ENCODE measurements at places on chromosomes 2 and 18.
A peak's percentile ranks its signal among the peaks of the same experiment; 100 is the strongest.

GRCh38 chr2:148560496-148560895, 84.1 kb upstream of the EPC2 start:
- no peak for DNase-seq

- DNase-seq, result no peak
Measured at GRCh38 chr2:11103984-11104793, 51.1 kb upstream of the SLC66A3 start.

- DNase-seq, result no peak
Measured at GRCh38 chr2:43634604-43635306, 2.3 kb upstream of the PLEKHH2 start.

DNA sequence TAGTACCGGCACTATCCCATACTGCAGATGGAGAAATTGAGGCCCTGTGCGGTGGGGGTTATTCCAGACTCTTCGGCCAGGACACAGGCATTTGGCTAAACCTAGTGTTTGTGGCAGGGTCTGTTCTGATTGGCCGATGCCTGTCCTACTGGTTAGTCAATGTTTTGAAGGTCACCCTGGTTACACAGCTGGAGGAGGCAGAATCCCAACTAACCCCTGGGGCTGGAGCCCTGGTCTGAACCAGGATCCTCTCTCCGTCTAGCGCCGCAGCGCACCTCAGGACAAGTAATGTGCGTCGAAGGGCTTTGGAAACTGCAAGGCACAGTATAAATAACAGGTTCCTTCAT, 19.4 kb downstream of the TEX44 start:
- no peak for DNase-seq

GRCh38 chr2:49714454-49714853, 560.1 kb upstream of the FSHR start:
- no peak for DNase-seq

DNA sequence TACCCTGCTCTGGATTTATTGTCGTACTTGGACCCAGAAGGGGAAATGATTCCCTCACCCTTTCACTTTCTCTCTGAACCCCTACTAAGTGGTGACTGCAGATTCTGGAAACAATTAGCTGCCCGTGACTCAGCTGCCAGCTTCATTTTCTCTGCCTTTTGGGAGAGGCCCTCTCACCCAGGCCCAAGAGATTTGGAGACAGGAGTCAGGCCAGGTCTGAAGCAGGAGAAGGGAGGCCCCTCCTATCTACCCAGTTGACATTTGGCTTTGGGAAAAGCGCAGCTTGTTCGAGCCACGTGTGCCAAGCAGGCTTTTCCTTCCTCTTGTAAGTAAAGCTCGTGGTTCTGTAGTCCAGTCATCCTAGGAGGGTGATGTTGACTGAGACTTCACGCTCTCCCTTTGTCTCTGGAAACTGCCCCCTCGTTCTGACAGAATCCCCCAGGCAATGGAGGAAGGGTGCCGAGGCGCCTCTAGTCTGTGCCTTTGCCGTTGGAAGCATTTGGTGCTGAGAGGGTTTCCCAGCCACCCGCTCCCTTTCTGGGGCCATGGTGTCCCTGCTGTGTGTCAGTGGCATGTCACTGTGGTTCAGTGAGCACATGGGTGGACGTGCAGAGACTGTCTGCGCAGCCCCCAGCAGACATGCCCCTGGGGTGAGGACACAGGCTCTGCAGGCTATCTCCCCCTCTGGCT, 8.6 kb downstream of the OXER1 start:
- DNase-seq, result no peak

- DNase-seq, result peak; percentile 66
Measured at GRCh38 chr2:69582582-69583176, 60.9 kb downstream of the AAK1 start.

DNA sequence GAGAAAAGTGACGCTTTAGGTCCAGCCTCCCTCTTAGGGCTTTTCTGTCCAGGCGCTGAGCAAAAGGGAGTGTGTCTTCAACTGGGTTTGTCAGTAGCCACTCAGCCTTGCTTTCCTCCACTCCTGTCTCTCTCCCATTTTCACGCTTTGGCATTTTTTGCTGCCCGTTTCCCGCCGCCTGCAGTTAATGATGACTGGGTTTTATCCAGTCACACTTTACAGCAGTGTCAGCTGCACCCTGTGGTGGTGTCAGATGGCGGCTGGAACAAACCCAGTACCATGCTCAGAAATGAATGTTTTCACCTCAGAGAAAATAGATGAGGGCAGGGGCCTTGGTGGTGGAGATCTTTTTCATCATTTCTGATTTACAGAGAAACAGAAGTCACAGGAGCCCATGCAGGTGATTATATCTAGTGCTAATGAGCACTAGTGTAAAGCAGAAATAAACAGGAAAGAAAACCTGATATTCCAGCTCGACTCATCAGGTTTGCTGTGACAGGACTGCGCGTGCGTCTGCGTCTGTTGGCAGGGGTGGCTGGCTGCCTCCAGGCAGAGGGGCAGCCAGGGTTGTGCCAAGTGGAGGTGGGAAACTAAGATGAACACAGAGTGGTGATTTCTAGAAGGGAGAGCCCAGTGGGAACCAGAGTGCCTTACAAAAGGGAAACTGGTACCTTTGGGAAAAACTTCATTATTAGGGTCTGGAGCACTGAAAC, 139.9 kb downstream of the TANC1 start:
- no peak for DNase-seq

DNA sequence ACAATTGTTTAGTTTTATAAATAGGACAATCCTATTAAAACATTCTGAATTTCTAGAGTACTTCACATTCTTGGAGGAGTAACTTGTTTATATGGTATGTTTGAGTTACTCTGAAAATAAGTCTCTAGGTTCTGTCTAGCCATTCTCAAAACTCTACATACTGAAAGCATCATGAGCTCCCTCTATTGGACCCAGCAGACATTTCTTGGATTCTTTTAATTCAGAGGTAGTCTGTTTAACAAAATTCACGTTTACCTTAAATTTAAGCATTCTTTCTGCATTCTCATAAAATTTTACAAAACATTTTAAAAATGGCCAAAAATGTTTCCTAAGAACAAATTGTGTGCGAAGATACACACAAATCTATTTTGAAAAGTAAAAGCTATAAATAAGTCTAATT, 15.3 kb downstream of the SP9 start:
- DNase-seq, result peak; percentile 57

- DNase-seq, result no peak
Measured at GRCh38 chr2:144834998-144835633, 315.2 kb upstream of the ZEB2 start.

- DNase-seq, result no peak
Measured at GRCh38 chr18:32735781-32736180, 37.0 kb downstream of the KLHL14 start.

DNA sequence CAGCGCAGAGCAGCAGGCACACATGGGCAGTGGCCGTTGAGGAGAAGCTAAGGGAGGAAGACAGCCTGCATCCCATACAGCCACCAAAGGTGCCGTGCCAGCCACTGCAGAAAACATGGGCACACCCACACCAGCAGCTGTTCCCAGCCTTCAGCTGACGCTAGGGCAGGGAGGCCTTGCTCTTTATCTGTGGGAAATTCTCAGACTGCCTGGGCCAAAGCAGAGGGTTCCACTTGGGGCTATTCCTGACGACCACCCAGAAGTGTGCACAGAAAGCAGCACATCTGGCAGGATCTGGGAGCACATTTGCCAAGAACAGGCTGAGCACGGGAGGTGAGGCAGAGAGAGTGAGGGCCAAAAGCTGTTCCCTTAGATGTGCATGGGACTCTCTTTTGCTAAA, 101.3 kb upstream of the SOX11 start:
- no peak for DNase-seq

GRCh38 chr2:11850082-11850481, 103.7 kb downstream of the LPIN1 start:
- no peak for DNase-seq

- DNase-seq, result peak; percentile 20
Measured at GRCh38 chr2:85524336-85524908, 14.5 kb upstream of the MAT2A start.

- no peak for DNase-seq
Measured at GRCh38 chr2:66717218-66717905, 282.4 kb downstream of the MEIS1 start.

GRCh38 chr2:147204102-147204501, 640.7 kb upstream of the ACVR2A start:
- DNase-seq, result no peak

GRCh38 chr18:44840058-44840790, 159.5 kb downstream of the SETBP1 start:
- DNase-seq, result no peak

GRCh38 chr2:231395188-231396057, at the start of gene B3GNT7:
Gene B3GNT7, plus strand, starts transcription at chr2:231395710. Its CDS starts 94 bp downstream, at chr2:231395804.
- peak; percentile 5 for DNase-seq

DNA sequence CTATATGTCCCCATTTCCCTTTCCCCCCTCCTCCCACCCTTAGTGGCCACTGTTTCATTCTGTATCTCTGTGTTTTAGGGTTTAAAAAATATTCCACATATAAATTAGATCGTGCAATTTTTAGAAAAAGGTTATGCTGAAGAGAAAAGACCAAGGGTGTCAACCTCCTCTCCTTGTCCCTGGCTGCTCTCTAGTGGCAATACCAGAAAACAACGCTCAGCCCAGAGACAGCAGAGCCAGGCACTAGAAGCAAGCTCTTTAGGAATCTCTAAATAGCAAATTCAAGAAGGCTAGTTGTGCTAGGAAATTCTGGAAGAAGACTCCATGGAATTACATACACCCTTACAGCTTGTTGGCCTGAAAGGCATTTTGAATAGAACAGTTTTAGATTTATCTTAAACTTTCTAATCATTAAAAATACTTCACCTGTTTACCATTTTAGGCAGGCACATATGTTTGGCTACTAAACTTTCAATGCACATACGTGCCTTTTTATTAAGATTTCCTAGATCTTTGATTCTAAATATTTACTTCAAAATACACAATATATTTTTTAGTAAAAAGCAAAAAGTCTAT, 35.1 kb upstream of the RASGRP3 start:
- peak; percentile 64 for DNase-seq

- no peak for DNase-seq
Measured at GRCh38 chr2:241161646-241162281, 11.5 kb downstream of the PPP1R7 start.

- DNase-seq, result no peak
Measured at GRCh38 chr2:127783101-127783500, 27.9 kb downstream of the WDR33 start.

GRCh38 chr2:208129744-208130711, at the start of gene CRYGC:
Gene CRYGC, minus strand, starts transcription at chr2:208129828. Its CDS starts 36 bp downstream, at chr2:208129792.
- no peak for DNase-seq

GRCh38 chr2:179682756-179683155, 178.7 kb downstream of the ZNF385B start:
- DNase-seq, result no peak

DNA sequence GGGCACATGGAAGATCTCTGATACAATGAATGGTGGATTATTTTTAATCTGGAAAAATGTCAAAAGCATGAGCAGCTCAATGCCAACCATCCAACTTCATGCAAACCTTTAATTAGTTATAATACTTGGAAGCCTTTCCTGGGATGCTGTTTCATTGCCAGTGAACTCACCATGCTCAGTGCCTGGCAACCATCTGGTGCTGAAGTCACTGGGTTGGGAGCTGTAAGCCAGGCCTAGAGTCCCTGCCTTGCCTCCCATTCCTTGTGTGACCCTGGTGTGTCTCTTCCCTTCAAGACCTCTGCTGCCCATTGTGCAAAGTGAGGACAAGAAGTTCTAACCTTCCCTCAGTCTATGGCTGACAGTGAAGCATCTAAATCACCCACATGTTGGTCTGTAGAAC, 458.7 kb downstream of the RNF144A start:
- no peak for DNase-seq

DNA sequence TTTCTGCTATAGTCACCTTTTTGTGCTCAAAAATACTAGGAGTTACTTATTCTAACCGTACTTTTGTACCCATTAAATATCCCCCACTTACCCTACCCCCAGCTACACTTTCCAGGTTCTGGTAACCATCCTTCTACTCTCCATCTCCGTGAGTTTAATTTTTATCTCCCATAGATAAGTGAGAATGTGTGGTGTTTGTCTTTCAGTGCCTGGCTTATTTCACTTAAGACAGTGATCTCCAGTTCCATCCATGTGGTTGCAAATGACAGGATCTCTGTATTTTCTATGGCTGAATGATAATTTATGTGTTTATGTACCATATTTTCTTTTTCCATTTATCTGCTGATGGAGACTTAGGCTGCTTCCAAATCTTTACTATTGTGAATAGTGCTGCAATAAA, 323.3 kb downstream of the ZNF804A start:
- DNase-seq, result no peak

GRCh38 chr18:42458226-42458625, 503.2 kb downstream of the PIK3C3 start:
- DNase-seq, result no peak

DNA sequence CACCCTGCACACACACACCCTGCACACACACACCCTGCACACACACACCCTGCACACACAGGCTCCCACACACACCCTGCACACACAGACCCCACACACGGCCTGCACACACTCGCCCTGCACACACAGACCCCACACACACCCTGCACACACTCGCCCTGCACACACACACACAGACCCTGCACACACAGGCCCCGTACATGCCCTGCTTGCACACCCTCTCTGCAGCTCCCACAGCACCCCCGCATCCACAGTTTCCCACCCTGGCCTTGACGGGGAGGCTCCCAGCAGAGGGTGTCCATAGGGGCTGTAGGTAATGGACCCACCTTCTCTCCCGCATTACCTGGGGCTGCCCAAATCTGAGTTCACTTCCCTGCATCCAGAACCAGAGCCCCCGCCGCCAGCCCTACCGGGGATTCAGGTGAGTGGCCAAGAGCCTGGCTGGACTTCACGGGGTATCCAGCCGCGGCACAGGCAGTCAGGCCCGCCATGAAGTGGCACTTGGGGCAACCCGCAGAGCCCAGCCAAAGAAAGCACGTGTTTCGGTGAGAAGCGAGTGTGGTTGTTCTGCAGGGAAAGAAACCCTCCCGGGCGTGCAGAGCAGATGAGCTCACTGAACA, 88.6 kb upstream of the GPC1 start:
- no peak for DNase-seq

DNA sequence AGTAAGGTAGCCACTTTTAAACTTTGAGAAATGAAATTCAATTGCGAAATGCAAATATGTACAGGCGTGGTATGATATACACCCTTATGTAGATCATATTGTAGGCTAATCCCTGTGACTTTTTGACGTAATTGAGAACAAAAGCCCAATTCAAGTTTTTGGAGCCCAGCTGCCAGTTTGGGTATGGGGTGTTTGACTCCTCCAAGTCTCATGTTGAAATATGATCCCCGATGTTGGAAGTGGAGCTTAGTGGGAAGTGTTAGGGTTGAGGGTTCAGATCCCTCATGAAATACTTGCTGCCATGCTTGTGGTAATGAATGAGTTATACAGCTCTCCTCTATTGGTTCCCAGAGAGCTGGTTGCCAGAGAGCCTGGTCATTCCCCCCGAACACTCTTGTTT, 1666.8 kb downstream of the SUCLG1 start:
- DNase-seq, result no peak

DNA sequence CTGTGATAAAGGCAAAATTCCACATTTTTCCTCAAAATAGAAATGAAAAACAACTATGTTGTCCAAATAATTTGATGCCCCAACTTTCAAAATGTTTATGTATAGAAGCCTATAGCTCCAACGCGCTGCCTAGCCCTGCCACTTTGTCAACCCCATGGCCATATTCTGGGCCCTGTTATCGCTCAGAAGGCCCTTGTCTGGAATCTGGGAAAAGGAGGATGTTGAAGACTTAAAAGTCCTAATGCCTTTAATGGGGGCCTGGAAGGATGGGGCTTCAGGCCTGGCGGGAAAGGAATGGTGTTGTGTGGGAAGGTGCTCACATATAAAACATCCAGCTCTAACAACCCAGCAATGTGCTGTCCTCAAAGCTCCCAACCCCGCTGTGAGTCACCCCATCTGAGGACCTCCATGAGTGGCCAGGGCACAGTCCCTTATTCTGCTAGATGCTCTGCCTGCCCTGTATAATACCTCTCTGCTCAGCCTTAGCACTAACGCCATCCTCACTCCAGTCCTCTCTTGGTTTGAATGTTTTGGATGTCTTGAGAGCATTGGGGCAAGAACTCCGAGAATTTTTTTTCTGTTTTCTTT, 86.0 kb downstream of the ACSL3 start:
- no peak for DNase-seq
